ENCODE measurements at places on chromosomes 7 and 10.

GRCh38 chr10:100339236-100339635 is 7.8 kb upstream of the SCD start:
- DNase-seq, result no peak

- DNase-seq, result no peak
Measured at GRCh38 chr10:77034240-77034639, 603.4 kb downstream of the KCNMA1 start.

- no peak for DNase-seq
Measured at GRCh38 chr7:28032738-28033380, 147.7 kb downstream of the JAZF1 start.

- no peak for DNase-seq
Measured at GRCh38 chr7:93884541-93884940, 6.0 kb downstream of the TFPI2 start.

DNA sequence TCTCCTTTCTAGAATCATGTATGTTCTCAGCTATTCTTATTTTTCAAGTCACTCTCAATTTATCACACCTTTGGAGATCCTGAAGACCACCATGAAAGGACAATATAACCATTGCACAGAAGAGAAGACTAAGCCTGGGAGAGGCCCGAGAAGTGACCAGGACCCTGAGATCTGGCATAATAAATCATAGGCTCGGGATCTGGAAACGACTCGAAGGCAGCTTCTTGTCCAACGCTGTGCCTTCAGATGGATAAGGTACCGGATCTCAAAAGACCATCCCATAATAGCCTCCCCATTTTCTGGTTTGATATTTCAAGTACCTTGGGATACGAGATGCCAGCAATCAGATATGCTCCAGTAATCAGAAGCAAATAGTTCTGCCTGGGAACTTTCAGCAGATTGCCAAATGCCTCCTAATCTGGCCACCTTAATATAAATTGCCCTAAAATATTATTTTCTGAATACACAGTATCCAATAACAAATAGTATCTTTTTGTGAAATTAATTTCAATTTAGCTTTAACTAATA is 179.2 kb upstream of the ZMIZ1 start:
- no peak for DNase-seq

GRCh38 chr7:12470930-12471329 is 67.3 kb upstream of the VWDE start:
- DNase-seq, result no peak

GRCh38 chr10:93023013-93023650 is 37.5 kb upstream of the CYP26C1 start:
- DNase-seq, result no peak

- DNase-seq, result no peak
Measured at GRCh38 chr10:122995936-122996335, 12.7 kb downstream of the IKZF5 start.

DNA sequence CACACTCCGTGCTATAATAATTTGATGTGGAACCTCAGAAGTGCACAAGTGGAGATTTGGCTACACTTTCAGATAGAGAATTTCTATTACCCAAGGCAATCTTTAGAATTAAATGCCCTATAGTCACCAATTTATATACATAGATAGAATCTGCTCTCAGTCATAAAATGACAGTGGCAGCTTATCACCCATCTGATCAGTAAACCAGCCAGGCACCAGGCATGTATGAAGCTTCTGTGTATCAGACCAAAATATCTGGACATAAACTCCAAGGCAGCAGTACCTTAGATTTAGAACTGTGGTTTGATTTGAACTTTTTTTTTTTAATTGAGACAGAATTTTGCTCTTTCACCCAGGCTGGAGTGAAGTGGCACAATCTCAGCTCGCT is 180.9 kb downstream of the IPMK start:
- DNase-seq, result no peak

DNA sequence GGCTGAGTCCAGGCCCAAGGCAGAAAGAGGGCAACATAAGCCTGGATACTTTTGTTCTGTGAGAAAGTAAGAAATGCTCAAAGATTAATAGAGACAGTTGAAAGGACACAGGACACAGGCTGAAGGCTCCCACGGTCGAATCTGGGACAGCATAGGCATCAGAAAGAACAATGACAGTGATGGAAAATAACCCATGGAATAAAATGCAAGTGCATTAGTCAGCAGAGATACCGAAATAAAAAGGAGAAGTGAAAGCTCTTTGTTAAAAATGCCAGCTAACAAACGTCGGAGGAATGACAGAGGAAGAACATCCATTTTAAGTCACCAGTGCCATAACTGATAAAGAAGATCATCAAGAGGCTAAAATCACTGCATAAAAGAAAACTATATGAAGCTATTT is 19.6 kb upstream of the AGAP5 start:
- no peak for DNase-seq

DNA sequence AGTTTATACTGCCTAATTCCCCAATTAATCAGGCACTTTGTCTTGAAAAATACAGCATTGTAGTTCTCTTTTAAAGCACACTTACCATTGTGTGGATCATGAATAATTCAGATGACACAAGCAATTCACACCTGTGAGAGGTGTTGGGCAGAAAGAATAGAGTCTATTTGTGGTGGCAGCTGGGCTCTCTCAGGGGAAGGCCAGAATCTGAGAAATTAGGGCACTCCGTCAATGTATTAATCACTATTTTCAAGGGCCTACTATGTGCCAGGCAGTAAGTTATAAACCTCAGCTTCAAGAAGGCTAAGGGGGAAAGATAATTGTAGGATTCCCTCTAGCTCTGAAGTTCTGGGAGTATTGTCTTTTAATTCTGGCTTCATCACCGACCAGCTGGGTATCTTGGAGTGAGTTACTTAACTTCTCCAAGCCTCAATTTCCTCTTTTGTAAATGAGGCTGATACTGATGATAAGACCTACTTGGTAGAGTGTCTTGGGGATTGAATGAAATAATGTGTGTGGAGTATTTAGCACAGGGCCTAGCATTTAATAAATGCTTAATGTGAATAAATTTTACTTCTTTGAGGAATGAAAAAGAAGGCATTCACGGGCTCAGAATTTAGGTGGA is 2.5 kb downstream of the CHN2 start:
- no peak for DNase-seq

GRCh38 chr7:69318794-69319193 is 279.5 kb upstream of the AUTS2 start:
- DNase-seq, result no peak

DNA sequence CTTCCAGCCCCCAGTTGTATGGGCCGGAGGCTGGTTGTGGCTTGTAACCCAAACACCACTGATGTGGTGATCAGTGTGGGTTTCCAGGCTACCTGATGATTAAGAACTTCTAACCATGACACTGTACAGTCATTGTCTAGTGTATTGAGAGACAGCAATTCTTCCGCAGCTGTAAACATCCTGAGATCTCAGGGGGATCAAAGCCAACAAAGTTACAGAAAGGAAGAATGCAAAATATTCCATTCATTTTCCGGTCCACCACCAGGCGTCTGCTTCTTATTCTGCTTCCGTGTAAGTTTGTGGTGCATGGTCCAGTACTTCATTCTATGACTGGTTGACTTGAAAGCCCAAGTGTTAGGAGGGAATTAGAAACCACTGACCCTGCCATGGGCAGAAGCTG is 10.3 kb upstream of the GLI3 start:
- DNase-seq, result no peak

DNA sequence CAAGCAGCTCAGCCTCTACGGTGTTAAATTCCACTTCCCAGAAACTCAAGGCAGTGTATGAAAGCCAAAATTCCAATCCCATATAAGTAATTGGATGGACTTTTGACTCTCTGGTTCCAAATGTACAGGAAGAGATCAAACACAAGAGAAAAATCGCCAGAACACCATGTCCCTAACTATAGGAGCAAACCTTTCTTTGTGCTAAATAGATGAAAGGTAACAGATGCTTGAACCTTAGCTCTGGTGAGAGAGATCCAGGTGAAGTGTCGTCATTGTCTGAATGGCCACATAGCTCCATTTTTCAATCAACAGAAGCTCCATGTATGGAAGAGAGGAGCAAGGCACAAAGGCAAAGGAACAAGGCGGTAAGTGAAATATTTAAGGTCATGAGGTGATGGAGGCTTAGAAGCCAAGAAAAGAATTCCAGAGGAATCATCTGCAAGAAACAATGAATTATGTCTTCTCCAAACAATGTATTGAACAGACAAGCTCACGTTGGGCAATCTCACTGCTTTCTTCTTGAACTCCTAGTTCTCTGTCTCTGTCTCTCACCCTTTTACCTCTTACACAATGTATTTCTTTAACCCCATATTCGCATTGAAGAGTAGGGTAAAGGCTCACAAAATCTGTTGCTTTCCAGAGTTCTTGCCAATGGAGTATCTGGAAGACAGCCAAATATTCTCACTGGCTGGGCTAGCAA is 585.1 kb downstream of the GATA3 start:
- no peak for DNase-seq

- no peak for DNase-seq
Measured at GRCh38 chr7:71239586-71240268, 107.8 kb downstream of the GALNT17 start.

GRCh38 chr7:90092506-90092905 is 61.8 kb upstream of the STEAP1 start:
- no peak for DNase-seq

DNA sequence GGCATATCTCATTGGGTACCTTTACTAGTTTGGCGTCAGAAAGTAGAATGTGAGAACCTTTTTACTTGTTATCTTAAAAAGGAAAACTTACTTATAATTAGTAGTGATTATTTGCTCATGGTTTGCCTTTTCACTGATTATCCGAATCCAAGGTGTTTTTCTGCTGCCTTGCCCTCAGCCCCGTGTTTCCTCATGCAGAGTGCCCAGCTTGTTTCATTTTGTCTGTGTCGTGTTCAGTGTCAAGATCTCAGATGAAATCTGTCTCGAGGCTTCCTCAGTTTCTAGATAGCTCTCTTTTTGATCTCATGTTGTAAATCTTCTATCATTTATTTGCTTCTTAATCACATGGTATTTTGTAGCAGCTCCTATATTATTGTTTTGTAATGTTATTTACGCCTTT is 30.1 kb downstream of the RPA3 start:
- no peak for DNase-seq

GRCh38 chr10:80070057-80070456 is 8.4 kb upstream of the TMEM254 start:
- DNase-seq, result peak; percentile 96

GRCh38 chr10:101123085-101123814 is 7.8 kb upstream of the TLX1 start:
- DNase-seq, result no peak

- no peak for DNase-seq
Measured at GRCh38 chr7:43769791-43770465, 11.4 kb downstream of the BLVRA start.

DNA sequence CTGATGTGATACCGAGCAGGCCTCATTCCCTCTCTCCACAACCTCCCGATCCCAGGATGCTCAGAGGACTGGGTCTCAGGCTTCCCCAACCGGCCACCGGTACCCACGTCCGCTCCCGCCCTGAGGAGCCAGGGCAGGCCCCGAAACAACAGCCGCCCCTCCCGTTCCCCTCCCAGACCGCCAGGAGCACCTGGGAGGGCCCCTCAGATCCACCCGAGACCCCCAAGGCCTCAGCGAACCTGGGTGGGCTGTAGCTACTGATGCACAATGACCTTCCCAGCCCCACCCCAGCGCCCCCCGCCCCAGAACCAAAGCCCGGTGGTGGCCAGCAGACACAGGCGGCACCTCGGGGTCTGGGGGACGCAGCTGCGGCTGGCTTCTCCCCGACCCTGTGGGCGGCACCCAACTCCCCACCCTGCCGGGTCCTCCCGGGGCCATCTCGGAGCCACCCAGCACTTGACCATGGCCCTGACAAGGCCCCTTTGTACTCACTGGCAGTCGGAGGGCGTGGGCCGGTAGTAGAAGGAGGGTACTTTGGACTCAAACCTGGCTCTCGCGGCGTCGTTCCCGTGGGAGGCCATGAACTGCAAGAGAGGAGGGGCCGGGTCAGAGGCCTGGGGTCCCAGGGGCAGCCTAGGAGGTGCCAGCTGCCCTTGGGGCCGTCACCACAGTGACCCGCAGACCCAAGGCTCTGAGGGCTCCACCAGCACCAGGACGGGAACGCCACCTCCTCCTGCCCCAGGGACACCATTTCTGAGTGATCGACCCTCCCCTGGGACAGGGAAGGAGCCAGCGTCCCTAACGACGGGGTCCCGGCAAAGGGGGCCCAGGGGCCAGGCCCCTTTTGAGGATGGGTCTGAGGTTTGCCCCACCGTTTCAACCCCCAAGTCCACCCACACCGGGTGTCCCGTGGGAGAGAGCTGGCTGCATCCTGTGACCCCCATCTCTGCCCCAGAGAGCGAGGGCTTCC is 28.1 kb downstream of the ADAP1 start:
- peak; percentile 82 for DNase-seq

GRCh38 chr10:48466611-48467240 is 138.1 kb downstream of the ARHGAP22 start:
- no peak for DNase-seq

DNA sequence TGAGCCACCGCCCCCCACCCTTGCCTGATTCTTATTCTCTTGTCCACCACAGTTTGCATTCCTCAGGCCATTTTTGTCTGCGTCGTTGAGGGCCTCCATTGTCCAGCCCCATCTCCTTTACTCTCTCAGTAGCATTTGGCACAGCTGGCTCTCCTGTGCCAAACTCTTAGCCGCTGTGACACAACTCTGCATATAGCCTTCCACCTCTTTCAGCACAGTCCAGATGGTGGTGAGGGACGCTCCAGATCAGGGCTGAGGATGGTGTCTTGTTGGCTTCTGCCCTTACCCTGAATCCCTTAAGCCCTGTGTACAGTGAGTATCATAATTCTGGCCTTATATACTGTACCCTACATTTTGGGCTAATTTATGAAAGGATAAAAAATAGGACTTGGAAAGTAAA is 45.6 kb downstream of the BMPR1A start:
- no peak for DNase-seq

DNA sequence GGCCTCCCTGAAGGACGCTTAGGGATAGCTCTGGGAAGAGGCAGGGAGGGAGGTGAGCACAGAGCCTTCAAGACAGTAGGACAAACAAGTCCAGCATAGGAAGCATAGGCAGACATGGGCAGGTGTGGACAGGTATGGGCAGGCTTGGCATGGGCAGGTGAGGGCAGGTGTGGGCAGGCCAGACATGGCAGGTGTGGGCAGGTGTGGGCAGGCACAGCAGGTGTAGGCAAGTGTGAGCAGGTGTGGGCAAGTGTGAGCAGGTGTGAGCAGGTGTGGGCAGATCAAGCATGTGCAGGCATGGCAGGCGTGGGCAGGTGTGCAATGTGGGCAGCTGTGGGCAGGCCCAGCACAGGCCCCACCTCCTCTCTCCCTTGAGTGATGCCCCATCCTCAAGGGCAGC is 148.8 kb upstream of the ZMIZ1 start:
- no peak for DNase-seq

GRCh38 chr7:56099653-56100052 is 6.6 kb downstream of the CHCHD2 start:
- no peak for DNase-seq

DNA sequence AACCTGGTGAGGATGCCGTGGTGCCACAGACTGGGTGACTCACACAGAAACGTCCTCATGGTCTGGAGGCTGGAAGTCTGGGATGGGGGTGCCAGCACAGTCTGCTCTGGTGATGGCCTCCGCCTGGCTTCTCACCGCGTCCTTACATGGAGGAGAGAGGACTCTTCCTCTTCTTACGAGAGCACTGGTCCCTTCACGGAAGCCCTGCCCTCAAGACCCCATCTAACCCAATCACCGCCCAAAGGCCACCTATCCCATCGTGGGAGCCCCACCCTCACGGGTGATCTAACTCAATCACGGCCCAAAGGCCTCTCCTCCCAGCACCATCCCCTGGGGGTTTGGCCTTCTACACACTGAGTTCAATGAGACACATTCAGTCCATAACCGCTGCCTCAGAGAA is 137.7 kb downstream of the PTPRN2 start:
- no peak for DNase-seq

GRCh38 chr10:24894728-24895127 is 57.7 kb downstream of the PRTFDC1 start:
- no peak for DNase-seq

Measured in posterior cingulate gyrus (tissue), 11 donors.